CD4-positive, alpha-beta T cell (primary cell): ENCODE measurements at places on chromosomes 3 and 15.

GRCh38 chr15:75809986-75810750, 33.1 kb upstream of the UBE2Q2 start:
- DNase-seq: no peak

GRCh38 chr15:33580526-33580925, 269.8 kb downstream of the RYR3 start:
- no peak for DNase-seq

DNA sequence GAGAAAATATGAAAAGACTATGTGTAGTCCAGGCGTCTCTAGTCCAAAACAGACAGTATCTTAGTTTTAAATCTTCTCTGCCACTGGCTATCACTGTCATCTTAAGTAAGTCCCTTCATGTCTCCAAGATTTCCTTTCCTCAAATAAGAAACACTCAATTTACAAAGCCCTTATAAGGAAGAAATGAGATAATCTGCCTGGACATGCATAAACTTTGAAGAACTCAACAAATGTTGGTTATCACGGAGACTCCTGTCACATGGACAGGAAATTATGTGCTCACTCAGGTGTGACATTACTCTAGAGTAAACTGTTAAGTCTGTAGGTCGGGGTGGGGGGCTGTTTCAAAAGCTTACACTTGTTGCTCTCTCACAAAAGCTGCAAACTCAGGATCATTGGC, 91.9 kb downstream of the IMPG2 start:
- DNase-seq: no peak

DNA sequence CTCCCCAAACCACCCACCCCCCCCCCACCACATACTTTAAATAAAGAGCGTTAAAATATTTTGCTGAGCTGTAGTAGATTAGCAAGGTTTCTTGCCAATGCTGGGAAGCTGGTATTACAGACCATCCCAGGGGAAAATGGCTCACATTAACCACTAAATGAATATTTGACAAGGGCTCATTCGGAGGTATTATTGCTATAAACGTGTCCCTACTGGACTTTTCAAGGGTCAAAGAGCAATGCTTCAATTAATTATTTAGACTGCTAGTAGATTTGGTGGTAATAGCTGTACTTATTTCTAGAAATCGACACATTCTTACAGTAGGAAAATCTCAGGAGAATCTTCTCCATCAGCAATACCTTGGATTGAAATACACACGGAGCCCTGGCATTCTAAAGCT, 5.2 kb downstream of the SOX2 start:
- DNase-seq: no peak

GRCh38 chr3:190558316-190558715, 44.4 kb downstream of the IL1RAP start:
- DNase-seq: no peak

DNA sequence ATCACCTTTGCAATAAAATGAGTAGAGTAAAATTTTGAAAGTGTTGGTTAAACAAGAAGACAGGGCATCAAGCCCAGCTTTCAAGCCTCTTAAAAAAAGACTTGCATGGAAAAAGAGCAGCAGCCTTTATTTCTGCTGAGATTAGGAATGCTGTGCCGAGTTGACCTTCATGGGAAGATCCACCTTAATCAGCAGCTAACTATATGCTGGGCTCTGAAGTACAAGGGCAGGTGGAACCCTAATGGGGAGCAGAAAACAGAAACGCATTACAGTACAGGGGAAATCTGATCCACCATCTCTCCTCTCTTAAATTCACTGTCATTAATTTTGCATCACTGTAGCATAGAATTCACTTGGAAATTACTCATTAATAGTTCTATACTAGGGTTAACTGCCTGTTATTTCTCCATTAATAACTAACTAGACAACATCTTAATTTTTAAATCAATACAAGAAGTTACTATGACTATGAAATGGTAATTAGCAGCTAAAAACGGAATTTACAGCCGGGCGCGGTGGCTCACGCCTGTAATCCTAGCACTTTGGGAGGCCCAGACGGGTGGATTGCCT, 133.6 kb downstream of the GHSR start:
- DNase-seq: no peak

- no peak for DNase-seq
Measured at GRCh38 chr15:35627696-35628095, 81.7 kb upstream of the DPH6 start.

DNA sequence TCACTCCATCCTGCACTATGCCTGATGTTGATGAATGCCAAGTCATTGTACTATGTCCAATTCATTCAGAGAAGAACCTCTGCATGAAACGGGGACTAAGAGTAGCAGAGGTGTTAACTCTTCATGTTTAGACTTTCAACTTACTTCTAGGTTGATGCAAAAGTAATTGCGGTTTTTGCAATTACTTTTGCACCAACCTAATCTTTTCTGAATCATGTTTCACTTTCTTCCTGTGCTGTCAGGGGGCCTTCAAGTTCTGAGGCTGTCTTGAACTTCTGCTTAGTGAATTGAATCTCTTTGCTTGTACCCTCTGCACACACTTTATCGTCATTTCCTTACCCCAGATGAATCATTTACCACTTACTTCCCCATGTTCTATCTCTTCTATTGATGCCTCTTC, 636.2 kb downstream of the NAALADL2 start:
- no peak for DNase-seq

DNA sequence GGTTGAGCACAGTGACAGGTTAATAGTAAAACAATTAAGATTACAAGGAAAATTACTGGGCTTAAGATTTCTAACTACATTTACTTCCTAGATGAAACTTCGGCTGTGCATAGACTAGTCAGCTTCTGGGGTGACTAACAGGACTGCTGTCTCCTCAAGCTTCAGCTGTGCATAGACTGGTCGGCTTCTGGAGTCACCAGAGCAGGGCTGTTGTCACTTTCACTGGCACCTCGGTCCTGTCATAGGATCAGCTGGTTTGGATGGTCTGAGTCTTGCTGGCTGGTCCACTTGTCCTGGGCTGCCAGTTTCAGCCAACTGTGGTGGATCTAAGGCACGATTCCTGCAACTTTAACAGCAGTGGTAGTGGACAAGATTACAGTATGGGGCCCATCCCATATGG, 23.9 kb upstream of the ACAD9 start:
- DNase-seq: no peak

DNA sequence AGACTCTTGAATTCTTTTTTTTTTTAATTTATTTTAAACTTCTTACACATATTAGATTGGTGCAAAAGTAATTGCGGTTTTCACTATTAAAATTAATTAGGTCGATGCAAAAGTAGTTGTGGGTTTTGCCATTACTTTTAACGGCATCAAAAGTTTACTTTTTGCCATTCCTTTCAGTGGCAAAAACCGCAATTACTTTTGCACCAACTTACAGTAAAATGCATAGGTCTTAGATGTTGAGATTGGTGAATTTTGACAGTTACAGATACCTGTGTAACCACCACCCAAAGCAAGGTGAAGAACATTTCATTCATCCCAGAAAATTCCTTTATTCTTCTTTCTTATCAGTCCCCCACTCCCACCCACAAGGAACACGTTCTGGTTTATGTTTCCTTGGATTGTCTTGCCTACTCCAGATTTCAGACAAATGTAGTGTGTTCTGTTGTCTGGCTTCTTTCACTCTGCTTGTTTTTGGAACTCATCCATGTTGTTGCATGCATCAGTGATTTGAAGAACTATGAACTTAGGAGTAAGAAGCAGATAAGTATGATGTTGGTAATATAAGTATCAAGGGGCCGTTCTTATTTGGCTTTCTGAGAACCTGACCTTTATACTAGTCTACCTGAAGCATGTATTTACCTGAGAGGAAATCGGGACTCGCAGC, 198.4 kb upstream of the UBE2E1 start:
- no peak for DNase-seq

DNA sequence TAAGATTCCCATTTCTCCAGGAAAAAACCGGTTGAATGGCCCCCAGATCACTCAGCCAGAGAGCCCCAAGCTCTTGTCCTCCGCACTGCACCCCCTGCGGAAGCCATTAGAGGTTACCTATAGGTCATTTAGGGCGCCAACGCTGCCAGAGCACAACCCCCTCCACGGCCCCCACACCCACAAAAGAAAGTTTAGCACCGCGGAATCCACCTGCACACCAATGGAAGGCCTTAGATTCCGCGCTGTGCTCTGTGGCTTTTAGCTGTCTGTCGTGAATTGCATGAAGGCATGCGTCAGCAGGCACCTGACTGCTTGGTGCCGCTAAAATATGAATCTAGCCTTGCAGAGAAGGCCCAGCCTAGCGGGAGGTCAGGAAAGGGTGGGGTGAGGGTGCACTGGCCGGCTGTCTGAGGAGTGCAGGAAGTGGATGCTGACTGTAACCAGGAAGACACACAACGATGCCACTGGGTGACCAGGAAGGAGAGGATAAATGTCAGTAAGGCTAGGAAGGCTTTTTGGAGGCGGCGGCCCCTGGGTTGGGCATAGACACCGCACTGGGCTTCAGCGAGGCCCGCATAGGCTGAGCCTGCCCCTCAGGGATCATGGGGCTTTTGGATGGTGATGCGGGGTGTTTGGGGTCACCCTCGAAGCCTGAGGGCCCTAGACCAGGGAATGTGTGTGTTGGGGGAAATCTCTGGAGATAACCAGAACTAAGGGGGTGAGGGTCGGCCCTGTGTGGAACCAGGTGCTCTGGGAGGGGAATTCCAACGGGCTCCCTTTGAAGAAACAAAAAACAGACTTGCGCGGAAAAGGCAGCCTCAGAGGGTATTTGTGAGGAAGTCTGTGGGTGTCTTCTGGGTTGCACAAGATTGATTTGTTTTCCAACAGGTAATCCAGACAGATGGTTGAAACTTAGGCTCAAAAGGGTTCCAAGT, 976 bp upstream of the NUP210 start:
- DNase-seq: peak; percentile 94

GRCh38 chr3:110612045-110612444, 459.6 kb upstream of the NECTIN3 start:
- no peak for DNase-seq

DNA sequence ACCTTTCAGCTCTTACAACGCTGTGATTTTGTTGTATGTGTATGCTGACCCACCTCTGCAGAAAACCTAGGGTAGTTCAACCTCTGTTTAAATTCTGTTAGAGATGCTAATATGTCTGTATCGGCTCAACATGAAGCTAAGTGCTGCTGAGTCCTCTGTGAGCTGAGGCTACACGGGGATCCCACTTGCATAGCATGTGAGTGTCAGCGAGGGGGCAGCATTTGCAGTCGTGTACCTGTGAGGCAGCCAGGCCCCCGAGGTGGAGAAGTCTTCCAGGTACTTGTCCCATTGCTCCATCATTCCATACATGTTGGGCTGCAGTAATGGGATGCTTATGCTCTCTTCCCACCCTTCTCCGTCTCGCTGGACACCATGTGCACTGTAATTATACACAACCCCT, 3.7 kb downstream of the MKRN2OS start:
- DNase-seq: no peak

DNA sequence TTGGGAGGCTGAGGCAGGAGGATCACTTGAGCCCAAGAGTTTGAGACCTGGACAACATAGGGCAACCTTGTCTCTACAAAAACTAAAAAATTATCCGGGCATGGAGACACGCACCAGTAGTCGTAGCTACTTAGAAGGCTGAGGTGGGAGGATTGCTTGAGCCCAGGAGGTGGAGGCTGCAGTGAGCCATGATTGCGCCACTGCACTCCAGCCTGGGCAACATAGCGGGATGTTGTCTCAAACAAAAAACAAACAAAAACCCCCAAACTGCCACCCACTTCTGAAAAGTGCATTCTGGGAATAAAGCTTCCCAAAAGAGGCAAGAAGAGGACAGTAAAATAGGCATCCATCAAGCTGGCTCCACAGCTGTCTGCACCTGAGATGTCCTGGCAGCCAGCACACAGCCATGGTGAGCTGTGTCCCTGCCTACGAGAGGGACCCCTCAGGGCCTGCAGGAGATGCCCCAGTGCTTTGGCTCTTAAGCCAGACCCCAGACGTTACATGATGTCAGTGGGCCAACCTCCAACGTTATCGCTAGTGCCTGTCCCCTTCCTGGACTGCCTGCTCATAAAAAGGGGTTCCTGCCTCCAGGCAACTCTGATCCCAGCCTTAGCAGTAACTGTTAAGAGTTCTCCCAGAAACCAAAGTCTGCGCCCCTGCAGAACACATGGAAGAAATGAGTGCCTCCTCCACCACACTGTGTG, 101.1 kb downstream of the LRIG1 start:
- no peak for DNase-seq

GRCh38 chr3:14680716-14681115, 5.8 kb downstream of the C3orf20 start:
- DNase-seq: no peak

DNA sequence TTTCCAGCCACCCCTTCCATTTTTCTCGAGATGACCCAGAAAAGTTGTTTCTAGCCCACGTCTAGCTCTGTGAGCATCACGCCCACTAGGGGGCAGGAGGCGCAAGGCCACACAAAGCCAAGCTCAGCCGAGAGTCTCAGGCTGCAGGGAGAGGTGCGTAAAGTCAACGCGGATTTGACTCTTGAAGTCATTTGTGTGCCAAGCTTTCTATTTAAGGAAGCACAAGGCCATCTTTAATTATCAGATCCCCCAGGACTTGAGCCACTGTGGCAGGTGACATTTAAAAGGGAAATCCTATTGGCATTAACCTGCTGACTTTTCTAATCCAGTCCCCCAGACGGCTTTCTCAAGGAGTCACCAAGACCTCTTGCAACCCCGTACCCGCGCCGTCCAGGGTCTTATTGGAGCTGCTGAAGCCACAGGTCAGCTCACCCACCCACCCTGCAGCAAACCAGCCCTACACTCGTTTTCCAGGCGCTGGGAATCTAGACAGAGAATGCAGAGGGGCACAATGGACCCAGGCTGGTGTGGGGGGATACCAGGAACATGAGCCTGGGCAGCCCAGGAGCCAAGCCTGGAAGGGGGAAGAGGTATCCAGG, 62.1 kb downstream of the CAPN7 start:
- peak; percentile 93 for DNase-seq

DNA sequence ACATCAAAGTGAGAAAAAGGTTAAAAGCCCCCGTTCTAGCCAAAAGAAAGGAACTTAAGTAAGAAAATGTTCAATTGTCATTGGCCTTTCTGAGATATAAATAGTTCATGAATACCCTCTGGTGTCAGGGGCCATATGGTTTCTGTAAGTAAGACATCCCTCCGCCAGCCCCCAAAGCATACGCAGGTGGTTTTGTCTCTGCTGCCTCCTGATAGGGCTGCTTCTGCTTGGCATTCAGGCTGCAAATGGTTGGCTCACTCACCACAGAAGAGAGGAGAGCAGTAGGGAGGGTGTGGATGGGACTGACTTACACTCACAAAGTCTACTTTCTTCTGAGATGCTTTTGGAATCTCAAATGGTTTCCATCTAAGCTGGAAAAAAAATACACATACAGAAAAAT, 29.8 kb downstream of the HGD start:
- DNase-seq: no peak

DNA sequence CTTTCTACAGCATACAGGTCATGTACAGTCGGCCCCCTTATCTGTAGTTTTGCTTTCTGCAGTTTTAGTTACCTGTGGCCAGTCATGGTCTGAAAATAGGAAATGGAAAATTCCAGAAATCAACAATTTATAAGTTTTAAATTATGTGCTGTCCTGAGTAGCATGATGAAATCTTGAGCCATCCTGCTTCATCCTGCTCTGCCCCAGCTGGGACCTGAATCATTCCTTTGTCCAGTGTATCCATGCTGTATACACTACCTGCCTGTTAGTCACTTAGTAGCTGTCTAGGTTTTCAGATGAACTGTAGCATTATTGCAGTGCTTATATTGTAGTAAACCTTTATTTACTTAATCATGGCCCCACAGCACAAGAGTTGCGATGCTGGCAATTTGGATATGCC, 44.8 kb downstream of the AP4E1 start:
- DNase-seq: no peak
